ENCODE measurements at places on chromosomes 6 and 20.

DNA sequence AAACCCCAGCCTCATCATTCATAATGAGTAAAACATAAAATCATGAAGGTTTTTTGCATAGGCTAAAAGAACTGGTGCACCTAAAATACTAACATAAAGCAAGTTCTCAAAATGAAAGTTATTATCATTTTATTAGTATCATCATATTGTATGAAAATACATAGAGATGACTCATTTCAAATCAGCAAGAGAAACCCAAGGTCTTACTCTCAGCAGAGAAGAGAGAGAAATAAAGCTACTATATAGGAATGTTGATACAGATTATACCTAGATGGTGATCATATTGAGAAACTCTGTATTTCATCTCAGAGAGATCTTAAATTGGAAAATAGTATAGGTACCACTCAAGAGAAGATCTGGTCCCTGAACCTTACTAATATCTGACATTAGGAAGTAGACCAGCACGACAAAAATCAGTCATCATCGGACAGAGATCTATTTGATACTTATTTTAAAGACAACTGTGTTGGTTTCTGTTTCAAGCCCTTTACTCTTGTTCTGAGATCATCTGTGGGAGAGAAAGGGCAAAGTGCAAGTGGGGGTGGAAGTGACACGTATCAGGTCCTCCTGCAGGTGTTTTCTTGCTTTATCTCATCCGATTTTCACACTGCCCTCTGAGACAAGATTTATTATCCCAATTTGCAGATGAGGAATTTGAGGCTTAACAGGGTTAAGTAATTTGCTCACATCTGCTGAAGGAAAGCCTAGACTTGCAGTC is 532.3 kb downstream of the MAFB start:
- no peak for DNase-seq

GRCh38 chr6:70396796-70397729 is 16.2 kb upstream of the FAM135A start:
- DNase-seq, result peak; percentile 64

DNA sequence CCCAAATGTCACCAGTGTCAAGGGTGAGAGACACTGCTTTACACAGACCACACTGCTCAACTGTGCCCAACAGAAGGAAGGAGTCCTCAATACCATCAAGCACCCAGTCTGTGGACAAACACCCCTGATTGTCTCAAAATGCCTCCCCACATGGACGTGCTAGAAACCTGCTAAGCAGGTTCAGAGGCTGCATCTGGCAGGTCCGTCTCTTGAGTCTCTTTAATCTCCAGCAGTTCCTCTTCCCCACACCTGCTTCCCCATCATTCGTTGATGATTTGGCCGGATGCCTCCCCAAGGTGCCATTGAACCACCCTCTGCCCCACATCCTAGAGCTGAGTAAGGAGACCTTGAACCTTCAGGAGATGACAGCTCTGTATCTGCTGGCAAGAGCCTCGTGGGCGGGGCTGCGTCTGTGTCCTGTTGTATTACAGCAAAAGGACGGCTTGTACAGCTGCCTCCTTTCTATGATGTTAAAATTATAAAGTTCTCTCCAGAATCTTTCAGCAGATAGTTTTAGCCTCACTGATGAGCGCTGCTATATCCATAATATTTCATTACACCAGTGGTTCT is 179.2 kb downstream of the PREX1 start:
- peak; percentile 20 for DNase-seq

GRCh38 chr6:125906158-125906998 is 50.2 kb upstream of the HINT3 start:
- peak; percentile 55 for DNase-seq

GRCh38 chr6:168131464-168132415 is 52.7 kb upstream of the FRMD1 start:
- DNase-seq, result peak; percentile 28

- DNase-seq, result no peak
Observed at GRCh38 chr20:38198238-38198861, 33.3 kb upstream of the TGM2 start.

- peak; percentile 79 for DNase-seq
Observed at GRCh38 chr6:46221222-46221793, 50.5 kb upstream of the ENPP5 start.

DNA sequence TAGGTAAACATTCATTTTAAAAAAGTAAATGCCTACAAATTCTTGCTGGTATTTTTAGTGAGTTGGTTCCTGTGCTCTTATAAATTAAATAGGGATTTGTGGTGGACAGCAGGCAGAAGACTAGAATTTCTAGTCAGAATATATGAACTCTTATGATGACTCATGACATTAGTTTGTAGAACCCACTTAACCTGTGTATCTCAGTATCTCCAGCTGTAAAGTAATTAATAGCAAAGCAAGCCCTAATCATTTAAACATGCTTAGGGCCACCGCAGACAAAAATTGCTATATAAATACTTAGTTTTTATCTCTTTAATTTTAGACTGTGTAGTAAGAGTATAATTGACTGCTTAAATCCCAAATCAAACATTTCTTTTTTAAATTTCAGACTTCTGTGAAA is 2.4 kb downstream of the FAM135A start:
- peak; percentile 34 for DNase-seq

- no peak for DNase-seq
Observed at GRCh38 chr6:137424251-137424650, 69.9 kb downstream of the OLIG3 start.

GRCh38 chr20:19304886-19305415 is 92.5 kb downstream of the SLC24A3 start:
- DNase-seq, result no peak

DNA sequence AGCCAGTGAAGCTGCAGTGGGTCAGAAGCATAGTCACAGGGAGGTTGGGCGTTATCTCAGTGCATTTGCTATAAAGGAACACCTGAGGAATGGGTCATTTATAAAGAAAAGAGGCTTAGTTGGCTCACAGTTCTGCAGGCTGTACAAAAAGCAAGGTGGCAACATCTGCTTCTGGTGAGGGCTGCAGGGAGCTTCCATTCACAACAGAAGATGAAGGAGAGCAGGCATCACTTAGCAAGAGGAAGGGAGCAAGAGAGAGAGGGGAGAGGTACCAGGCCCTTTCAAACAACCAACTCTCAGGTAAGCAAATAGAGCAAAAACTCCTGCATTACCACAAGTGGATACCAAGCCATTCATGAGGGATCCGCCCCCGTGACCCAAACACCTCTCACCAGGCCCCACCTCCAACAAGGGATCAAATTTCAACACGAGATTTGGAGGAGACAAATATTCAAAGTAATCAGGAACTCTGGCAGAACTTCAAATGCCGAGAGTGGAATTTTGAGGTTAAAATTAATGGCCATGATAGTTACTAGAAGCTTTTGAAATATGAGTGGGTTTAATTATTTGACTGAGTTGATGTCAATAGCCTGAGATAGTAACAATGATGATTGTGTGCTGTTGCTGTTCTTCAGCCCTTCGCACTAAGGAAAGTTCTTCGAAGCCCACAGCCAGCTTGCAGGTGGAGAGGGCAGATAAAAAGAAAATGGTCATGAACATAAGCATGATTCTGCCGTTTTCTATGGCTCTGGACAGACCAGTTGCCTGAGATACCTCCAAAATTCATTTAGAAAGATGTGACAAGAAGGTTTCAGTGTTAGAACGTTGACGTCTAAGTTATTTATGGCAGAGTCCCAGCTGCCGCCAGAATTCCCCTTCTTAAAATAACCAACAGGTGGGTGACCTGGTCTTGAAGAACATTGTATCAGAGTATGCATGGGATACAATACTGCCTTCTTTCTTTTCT is 55.3 kb upstream of the ADTRP start:
- no peak for DNase-seq

DNA sequence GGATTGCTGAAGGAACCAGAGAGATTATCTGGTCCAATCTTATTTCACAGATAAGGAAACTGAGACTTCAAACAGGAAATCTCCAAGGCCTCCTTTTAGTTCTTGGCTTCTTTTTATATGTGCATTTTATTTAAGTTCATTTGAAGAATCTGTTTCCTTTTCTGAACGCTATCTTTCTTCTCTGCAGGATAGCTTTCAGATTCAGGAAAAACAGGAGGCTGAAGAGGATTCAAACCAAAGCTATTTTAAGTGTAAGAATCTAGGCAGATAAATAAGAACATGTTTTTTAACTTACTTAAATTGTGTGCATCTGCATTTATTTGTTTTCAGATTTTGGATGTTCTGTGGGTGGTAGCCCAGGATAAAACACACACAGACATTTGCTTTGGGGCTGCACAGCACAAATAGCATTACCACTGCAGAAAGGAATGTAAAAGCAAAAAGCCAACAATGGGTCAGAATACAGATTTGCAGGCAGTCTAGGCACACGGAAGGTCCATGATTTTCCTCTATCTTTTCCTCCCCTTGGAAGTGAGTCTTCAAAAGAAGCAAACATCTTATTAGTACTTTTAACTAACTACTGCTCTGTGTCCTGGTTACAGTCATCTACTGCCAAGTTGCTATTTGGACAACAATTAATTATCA is 188.8 kb upstream of the TBX18 start:
- DNase-seq, result no peak

GRCh38 chr6:41779336-41779735 is 364 bp downstream of the FRS3 start:
- no peak for DNase-seq

DNA sequence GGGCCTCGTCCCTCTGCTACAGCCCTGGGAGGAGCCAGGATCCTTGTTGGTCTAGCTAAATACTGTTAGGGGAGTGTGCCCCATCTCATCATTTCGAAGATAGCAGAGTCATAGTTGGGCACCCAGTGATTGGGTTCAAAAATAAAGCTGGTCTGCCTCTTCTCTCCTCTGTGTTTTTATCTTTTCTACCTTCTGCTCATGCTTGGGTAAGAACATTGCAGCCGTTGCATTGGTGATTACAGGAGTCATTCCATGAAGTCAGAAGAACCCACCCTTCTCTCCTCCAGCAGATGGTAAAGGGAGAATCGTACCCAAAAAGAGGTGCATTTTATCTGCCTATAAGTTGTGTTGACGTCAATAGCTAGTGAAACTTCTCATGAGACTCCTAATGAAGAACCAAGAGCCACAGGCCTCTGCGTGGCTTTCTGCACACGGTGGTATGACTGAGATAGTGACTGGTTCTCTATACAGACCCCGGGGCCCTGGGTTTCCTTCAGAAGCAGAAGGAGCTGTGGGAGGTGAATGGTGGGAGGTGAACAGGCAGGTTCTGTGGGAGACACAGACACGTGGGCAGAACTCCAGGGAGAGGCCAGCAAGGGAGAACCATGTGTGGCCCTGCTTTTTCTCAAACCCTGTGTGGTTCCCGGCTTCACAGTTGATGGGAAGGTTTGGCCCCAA is 5.7 kb upstream of the FAM209A start:
- DNase-seq, result no peak

DNA sequence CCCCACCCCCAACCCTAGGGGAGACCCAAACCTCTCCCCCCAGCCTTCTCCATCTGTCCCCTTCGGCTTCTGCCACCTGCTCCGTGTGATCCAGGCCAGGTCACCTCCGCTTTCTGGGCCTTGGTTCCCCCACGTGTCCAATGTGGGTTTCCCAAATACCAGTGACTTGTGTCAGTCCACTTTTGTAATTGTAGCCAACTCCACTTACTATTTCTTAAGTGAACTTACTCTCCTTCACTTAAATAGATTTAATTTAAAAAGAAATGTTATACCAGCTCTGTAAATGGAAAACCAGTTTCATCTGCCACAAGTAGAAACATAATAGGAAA is 10.0 kb upstream of the FAM110A start:
- no peak for DNase-seq

DNA sequence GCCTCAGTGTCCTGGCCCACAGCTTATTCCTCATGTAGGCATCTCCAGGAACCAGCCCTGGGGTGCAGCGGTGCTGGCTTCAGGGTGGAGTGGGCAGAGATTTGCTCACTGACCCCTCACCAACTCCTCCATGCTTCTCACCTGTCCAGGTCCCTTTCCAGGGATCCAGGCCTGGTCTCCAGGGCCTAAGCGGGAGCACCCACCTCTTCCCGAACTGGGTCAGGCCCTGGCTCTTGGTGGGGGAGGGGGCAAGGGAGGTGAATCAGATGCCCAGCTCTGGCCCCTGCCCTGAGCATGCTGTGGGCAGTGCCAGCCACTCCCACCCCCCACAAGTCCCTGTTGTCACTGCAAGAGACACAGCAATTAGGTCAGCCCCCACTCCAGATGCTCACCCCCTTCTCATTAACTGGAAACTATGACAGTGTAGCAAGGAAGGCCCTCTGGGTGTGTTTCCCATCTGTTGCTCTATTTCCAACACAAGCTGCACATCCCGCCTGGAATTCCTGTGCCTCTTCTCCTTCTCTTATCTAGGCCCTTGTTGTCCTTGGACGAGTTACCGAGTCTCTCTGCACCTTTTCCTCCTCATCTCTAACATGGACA is 37.0 kb downstream of the MDFI start:
- no peak for DNase-seq

DNA sequence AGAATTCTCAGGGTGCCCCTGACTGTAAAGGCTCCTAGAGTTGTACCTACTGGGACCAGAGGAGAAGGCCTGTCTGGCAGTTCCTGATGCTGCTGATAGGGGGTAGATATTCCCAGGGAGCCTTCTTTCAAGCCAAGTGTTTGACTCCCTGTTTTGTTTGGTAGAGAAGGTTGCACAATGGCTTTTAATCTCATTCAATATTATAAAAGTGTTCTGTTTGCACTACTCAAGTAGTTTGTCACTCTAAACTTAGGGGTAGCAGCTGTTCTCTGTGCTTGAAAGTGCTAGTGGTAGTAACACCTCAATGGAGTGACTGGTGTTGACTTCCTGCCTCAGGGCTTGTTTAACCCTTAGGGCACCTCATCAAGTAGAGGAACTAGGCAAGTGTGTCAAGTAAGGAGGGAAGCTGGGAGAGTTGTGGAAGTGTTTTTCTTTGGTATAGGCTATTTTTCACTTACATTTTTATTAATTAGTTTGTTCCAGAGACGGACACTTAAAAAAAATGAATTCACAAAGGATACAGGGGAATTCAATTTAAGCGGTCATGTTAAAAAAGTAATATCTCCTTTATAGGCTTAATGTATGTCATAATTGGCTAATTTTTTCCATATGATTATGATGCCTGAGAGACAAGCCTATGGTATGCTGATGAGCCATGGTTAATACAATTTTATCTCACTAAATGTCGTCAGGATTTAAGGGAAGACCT is 38.1 kb downstream of the BICRAL start:
- peak; percentile 93 for DNase-seq

GRCh38 chr6:36098253-36098919 is 31.9 kb upstream of the MAPK13 start:
- DNase-seq, result no peak

DNA sequence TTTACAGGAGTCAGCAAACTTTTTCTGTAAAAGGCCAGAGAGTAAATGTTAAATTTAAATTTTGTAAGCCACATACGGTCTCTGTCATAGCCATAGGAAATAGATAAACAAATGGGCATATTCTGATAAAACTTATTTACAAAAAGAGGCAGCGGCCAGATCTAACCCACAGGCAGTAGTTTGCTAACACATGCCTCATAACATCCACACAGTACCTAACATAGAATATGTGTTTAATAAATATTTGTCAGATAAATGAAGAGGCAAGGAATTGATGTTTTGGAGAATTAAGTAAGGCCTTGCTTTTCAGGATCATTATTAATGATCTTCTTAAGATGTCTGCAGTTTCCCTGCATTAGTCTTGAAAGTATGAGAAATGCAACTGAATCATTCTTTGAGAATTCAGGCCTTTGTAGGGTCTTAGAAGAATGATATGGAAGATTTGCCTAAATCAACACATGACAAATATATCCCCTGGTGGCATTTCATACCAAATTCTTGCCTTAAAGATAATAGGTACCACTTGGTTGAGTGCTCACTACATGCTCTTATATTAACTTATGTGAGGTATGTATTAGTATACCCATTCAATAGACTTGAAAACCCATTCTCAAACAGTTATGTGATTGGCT is 39.3 kb upstream of the TRAM2 start:
- DNase-seq, result no peak

GRCh38 chr6:89009624-89010059 is 46.2 kb upstream of the RNGTT start:
- no peak for DNase-seq

- DNase-seq, result no peak
Observed at GRCh38 chr20:61482901-61483300, 230.8 kb downstream of the CDH4 start.
